NCI-H2029 treated with DMSO at 0.1 percent for 48 hours (cell line): ENCODE measurements at places on chromosomes 4 and X.

GRCh38 chrX:68658530-68658929, 11.1 kb downstream of the STARD8 start:
- no peak for DNase-seq

DNA sequence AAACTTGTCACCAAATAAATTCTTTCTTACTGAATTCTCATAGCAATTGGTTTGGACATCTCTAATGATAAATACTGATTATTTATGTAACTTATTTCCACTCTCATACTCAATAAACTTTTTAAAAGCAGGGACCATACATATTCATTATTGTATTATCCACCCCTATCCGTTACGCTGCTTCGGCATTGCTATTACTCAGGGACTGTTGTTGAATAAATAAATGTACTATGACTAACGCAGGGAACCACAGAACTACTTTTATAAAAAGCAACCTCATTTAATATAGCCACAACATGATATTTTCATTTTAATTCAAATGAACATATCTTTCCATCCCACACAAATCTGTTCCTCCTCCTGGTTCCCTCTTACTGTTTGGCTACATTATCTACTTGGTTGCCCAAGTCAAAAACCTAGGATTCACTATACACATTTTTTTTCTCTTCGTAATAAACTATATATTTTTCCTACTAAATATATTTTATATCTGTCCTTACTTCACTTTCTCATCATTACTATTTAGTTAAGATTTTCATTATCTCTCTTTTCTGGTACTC, 14.9 kb upstream of the ANKRD50 start:
- DNase-seq = no peak

DNA sequence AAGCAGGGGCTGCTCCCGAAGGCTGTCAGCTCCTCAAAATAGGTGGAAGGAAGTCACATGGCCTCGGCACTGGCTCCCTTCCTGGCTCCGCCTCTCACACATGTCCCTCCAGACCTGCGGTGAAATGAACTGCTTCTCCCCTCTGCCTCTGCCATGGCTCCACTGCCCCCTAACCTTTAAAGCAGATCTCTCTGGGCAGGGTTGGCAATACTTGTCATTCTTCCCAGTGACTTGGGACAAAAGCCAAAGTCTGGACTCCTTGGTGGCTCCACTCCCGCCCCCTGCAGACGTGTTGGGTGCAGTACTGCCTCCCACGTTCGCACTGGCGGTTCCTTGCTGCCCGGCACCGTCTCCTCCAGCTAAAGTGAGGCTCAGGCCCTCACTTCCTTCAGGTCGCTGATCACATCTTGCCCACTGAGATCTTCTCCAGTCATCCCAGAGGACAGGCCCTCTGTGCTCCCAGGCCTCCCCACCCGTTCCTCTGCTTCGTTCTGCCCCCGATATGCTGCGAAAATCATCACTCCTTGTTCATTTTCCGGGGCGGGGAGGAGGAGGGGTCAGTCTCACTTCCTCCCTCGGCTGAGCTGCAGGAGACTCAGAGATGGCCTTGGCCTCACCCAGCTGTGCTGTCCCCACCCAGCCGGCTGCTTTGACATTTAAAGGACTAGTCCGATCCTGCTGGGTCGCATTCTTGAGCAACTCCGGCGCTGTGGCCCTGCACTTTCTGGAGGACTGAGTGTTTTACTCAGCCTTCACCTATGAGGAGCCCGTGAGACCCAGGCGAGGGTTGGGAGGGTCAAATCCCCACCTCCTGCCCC, 97.4 kb downstream of the PHKA2 start:
- DNase-seq = no peak

GRCh38 chr4:182795446-182796238, 121.5 kb downstream of the DCTD start:
- no peak for DNase-seq

DNA sequence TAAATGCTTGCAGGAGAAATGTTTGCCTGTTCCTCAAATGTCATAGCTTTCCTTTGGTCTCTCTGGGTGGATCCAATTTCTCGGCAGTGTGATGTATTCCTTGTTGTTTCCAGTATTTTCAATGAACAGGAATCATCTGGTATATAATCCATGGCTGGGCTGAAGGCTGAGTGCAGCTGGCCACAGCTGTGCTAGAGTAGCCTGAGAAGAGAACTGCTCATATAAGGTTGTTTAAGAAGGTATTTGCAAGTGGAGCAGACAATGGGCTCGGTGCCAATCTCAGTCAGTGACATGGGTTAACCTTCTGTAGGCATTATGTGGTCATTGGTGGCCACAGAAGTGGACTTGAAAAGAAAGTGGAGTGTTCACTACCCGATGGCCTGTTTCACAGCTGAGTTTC, 390.3 kb downstream of the SPRY1 start:
- DNase-seq = no peak

DNA sequence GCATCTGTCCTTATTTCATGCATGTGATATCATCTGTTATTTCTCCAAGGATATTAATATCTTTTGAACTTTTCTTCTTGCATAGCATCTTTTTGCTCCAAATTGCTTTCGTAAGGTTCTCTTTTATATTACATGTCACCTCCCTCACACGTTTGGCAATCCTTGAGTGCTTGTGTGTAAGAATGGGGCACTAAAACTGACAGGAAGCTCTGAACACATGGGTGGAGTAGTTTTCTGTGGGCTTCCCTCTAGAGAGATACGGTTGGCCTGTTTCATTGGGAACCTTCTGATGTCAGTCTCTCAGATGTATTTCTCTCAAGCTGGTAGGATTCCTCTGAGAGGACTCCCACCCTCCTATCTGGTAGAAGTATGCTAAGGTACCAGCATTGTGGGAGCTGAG, 223.0 kb downstream of the MID1 start:
- no peak for DNase-seq

DNA sequence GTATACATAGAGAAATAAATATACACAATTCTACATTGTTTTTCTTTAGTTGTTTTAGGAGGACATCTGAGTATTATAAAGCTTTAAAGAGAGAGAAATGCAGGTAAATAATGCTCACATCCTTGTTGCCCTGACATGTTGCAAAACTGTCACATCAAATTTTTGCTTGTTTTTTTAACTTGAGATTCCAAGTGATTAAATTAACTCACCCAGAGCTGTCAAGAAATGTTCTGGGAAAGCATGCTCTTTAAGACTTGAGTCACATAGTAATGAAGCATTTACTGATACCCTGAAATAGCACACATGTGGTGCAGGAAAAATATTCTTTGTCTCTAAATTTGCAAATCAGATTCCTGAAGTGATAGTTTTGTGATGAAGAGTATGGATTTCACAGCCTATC, 665.6 kb downstream of the FSTL5 start:
- no peak for DNase-seq

GRCh38 chr4:39745920-39746319, 48.0 kb downstream of the UBE2K start:
- DNase-seq = no peak

GRCh38 chr4:4995103-4995907, 24.0 kb downstream of the CYTL1 start:
- no peak for DNase-seq

- no peak for DNase-seq
Observed at GRCh38 chrX:110442635-110443034, 84.0 kb downstream of the RTL9 start.

DNA sequence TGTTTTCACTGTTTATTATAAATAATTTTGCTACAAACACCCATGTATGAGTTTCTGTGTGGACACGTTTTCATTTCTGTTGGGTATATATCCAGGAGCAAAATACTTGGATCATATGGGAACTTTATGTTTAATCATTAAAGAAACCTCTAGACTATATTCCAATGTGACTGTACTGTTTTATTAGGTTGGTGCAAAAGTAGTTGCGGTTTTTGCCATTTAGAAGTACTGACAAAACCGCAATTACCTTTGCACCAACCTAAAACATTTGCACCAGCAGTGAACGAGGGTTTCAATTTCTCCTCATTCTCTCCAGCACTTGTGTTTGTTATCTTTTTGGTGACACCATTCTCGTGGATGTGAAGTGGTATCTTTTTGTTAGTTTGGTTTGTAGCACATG, 565.0 kb downstream of the TRIML1 start:
- DNase-seq = no peak

- DNase-seq = no peak
Observed at GRCh38 chr4:79854856-79855502, 218.1 kb downstream of the ANTXR2 start.

DNA sequence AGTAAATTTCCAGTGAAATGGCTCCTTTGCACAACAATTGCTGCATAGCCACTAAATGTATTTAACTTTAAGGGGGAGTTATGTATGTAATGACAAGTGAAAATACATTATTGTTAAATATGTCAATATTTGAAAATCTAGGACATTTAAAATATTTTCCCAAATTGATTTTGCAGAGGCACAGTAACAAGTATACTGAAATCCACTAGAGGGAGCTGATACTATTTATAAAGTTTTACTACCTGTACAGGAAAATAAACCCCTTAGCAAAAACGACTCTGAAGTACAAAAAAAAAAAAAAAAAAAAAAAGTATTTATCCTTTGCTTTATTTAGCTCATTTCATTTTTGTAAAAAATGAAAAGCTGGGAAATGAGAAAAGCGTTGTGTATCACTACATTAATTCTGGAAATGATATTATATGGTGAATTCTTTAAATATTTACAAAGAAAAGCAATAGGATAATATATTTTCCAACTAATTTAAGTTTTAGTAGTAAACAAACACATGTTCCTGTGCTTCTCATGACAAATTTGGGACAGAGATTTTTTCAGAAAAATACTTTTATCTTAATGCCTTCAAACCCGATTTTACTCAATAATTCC, 727.7 kb downstream of the DMD start:
- DNase-seq = no peak

DNA sequence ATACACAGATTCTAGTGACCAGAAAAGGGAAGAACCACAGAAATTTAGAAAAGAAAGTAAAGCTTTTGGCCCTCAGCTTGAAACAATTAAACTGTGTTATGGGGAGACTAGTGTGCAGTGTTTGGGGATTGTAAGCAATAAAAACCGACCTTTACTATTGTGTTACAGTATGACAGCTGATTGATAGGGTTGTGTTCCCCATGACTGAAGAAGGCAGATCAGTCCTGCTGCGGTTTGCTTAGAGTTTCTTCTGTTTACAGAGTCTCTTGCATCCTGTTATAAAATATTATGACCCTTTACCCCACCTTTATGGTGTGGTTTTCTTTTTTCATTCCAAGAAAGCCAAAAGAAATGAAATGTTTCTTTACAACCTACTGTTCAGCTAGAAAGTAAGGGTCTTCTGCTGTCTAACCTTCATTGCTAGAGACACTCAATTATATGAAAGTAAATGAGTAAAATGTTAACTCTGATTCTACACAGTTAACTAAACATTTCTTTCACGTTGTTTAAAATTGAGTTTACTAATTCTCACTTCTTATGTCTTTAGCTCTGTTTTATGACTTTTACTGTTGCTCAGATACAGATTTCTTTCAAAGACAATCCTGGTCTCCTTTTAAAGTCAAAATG, 18.1 kb downstream of the CHIC1 start:
- no peak for DNase-seq

GRCh38 chr4:83378419-83378818, 43.8 kb upstream of the HPSE start:
- DNase-seq = no peak

- no peak for DNase-seq
Observed at GRCh38 chr4:39025552-39026085, 6.6 kb downstream of the TMEM156 start.

- DNase-seq = no peak
Observed at GRCh38 chr4:139815778-139816601, 150.4 kb downstream of the MGST2 start.

DNA sequence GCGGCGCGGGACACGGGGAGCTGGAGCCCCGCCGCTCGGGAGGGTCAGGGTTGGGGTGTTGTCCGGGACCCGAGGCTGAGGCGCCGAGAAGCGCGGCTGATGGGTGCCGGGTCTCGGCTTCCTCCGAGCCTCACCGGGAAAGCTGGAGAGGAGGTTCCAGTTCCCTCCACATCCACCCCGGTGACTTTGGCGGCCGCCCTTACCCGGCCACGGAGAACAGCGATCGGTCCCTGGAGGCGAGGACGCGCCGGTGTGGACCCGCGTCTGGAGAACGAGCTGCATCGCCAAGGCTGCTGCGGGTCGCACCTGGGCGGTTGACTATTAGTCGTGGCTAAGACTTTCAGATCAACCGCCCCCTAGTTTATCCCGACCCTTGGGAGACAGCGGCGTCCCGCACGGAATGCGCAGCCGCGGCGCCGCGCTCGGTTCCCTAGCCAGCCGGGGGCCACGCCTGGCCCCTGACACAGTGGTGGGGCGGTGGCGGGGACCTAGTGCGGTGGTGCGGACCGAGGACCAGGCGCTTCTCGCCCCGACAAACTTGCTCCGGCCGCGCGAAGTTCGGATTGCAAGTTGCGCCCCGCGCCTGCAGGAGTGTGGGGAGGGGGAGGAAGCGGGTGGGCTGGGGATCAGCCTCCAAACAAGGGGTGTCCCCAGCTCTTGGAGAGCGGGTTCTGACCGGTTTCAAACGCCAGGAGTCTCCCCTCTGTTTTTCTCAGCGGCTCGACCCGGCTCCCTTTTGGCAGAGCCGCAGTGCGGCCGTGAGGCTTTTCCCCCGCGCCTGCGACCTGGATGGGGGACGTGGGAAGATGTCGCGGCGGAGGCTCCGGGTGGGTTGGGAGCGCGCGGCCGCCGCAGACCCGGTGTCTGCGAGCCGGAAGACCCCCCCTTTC, 568 bp downstream of the FHDC1 start:
- no peak for DNase-seq

DNA sequence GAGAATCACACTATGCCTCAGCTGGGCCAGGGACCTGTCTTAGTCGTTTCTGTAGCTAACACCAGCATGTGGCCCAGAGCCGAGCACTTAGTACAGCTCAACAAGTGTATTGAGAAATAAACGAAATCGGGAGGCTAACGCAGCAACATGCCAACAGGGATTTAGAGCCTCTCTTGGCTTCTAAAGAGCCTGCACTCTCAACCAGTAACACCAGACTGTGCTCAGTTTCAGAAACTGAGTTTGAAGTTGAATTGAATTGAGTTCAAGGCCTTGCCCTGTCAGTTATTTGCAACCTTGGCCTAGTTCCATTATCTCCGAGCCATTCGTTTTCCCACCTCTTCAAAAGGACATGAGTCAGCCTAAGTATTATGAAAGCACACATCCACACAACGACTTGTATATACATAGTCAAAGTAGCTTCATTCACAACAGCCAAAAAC, 71.3 kb upstream of the LDB2 start:
- no peak for DNase-seq

- DNase-seq = no peak
Observed at GRCh38 chr4:128461291-128462102, 173.9 kb upstream of the PGRMC2 start.

- DNase-seq = no peak
Observed at GRCh38 chr4:102901804-102902203, 33.0 kb downstream of the CISD2 start.

GRCh38 chr4:26611372-26611771, 27.5 kb downstream of the TBC1D19 start:
- no peak for DNase-seq

GRCh38 chrX:39941332-39941920, 156.3 kb downstream of the BCOR start:
- DNase-seq = no peak
